ENCODE measurements at places on chromosomes 16 and 17.

GRCh38 chr17:34840750-34841149 lies 120.5 kb downstream of the CCT6B start:
- no peak for DNase-seq

DNA sequence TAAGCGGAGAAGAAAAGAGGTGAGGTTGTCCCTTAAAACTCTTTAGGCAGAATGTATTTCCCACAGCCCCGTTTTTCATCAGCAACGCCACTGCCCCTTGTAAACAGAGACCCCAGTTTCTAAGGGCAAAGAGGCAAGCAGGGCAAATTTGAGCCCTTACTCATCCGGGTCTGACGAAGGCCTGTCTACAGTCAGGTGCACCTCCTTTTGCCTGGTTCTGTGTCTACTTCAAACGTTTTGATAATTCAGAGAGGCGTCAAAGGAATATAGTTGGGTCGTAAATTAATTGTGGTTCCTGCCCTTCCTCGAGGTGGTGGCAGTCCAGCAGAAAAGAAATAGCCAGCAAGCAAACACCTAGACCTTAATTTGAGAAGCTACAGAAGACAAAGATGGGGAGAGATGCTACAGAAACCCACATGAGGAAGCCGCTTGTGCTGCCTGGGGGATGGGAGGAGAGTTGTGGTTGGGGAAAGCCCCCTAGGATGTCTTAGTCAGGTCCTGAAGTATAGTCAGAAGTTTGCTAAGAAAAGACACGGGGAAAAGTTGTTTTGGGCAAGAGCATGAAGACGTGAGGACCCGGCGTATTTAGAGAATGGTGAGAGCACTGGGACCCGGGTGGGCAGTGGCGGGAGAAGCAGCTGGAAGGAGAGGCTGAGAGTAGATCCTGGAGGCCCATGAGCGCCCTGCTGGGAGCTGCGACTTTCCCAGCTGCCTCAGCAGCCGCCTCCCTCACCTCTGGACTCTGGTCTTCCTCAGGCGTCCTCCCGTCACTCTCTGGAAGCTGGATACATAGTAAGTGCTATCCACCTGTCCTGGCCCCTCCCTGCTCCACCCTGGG lies 2.4 kb downstream of the FBRS start:
- DNase-seq = no peak

GRCh38 chr16:15899538-15900100 lies 11.2 kb upstream of the CEP20 start:
- DNase-seq = no peak

- peak; percentile 72 for DNase-seq
These were observed 45.6 kb downstream of the MEAK7 start for GRCh38 chr16:84458606-84459532.

DNA sequence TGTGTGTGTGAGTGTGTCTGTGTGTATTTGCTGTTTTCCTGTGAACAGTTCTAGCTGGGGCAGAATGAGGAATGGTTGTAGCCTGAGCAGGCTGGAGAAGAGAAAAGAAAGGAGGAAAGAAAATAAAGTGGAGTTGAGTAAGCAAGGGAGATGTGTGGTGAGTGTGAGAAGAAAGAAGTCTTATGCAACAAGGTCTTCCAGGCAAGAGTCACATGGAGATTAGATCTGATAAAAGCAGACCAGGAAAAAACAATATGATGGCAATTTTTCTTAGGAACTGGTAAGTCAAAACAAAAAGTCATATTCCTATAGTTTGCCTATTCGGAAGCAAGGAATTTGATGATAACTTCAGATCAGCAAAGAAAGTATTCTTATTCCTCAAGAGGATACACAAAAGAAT lies 125.0 kb downstream of the HS3ST3A1 start:
- no peak for DNase-seq

DNA sequence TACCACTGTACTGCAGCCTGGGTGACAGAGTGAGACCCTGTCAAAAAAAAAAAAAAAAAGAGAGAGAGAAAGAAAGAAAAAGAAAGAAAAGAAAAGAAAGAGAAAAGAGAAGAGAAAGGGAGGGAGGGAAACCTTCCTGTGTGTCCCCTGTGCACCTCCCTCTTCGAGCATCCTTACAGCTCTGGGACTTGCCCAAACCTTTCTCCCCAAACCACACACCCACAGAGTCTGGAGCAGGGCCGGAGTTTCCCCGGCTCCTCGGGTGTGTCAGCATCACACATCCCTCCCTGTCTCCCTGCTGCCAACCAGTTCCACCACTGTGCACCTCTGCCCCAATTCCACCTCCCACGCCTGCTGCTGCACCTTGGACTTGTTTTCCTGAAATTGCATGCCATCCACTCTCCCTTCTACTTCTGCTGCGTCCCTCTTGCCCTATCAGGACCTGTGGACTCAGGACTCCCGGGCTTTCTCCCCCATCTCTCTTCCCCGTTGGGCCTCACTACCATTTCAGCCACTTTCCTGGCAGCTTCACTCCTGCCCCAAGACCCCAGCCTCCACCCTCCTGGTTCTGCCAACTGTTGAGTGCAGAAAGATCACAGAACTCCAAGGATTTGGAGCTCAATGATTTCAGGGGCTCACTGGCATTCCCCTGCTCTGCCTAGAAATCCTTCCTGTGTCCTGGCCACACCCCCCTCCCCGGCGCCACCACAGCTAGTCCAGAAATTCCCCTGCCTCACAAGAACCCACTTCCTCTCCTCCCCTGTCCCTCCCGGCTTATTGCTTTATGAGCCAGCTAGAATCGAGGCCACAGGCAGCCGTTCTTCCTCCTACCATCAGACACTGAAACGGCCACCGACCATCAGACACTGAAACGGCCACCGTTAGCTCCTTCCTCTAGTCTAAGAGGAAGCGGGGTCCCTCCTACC lies 3.7 kb upstream of the CDK3 start:
- DNase-seq = peak; percentile 63

DNA sequence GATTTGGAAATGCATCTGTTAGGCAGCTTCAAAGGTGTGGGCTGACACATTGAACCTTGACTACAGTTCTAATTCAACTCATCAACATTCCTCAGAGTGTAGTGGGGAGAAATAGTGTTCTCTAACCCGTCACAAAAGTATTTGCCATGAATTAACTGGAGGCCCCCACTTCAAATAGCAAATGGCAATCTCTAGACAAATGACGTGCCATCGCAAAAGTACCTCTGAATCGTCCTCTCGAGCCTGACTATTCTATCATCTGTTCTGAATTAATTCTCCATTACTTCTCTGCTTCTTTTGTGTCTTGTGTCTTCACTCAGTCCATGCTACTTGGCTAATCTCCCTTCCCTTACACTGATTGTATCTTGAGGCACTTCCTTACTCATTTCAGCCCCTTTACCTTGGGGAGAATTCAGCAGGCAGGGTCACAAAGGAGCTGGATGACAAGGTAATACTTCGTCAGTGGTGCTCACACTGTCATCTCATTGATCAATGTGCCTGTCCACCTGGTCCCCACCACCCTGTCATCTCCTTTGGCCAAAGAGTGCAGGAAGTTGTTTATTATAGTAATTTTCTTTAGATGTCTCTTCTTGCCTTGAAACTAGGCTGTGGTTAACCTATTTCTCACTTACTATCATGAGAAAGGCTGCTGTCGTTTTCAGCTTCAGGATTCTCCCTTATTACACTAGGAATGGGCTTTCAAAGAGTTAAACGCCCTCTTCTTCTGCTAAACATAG lies 108.4 kb downstream of the SYCE1L start:
- DNase-seq = no peak

Data from chondrocyte (in vitro differentiated cells).